Activated T-helper 17 cell treated with anti-CD3 and anti-CD28 coated beads, Interleukin-2, amount 50 U/mL, for 72 hours (primary cell): ENCODE measurements at places on chromosomes 6 and 20.

DNA sequence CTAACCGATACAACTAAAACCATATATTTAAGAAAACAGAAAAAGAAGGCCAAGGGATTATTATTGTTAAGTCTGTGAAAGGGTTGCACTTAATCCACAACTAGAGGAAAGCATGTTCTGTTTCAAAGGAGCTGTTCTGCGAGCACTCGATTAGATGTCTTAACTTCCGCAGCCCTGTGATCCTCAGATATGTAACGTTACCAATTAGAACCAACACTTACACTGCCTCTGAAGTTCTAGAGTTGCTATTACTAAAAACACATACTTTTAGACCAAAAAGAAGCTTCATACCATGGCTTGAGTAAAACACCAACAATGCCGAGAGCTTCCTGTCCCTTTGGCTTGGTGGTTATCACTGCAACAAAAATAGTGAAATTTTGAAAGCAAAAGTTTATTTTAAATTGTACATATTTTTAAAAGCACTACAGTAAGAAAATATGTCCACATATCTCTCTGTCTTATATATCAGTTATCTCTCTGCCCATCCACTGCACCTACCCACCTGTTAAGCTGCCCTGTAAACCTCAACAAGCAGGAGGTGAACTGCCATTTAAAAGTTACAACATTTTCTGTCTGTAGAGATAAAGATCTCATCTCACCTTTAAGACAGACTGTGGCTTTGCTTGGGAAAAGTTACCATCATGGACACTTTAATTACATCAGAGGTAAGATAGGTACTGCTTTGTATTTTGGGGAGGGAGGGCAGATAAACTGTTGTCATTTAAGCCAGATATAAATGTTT lies 7.1 kb upstream of the DUSP22 start:
- no peak for ATAC-seq

- ATAC-seq = no peak
Measured at GRCh38 chr6:115133790-115134189, 791.0 kb upstream of the HS3ST5 start.

GRCh38 chr6:31765910-31766794 lies 3.7 kb downstream of the SAPCD1 start:
- no peak for ATAC-seq

DNA sequence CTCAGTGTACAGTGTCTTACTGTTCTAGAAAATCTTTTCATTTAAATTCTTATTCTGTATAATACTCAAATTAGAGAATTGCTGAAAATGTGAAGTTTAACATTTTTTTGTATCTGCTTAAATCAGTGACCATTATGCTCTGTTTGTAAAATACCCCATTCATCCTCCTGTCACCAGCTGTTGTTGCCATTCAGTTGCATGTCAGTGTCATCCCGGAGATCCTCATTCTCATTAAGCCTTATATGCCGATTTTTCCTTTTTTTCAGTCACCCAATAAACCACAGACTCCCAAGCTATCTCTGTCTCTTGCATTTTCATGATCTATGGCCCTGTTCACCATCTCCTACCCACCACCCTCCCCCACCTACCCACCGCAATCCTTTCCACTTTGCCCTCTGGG lies 20.4 kb downstream of the GTF2H5 start:
- no peak for ATAC-seq

GRCh38 chr6:62652692-62653328 lies 366.8 kb upstream of the KHDRBS2 start:
- ATAC-seq = no peak

- ATAC-seq = no peak
Measured at GRCh38 chr6:129835691-129836090, 25.4 kb downstream of the TMEM244 start.

GRCh38 chr6:25311331-25311840 lies 32.2 kb downstream of the CARMIL1 start:
- ATAC-seq = no peak

DNA sequence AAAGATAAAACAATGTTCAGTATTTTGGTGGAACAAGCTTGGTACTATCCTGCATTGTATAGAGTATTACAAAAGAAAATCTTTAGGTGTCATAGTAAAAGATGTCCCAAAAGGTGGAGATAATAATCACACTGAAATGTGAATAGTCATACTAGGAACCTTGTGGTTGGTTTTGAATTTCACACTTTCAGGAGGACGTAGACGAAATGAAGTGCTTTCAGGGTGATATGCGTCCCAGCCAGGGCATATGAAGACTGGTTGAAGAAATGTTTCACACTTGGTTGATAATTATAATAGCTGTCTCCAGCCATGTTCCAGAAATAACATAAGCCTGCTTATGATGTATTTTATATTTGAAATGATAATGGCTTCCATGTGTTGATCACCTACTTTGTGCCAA lies 60.4 kb downstream of the SCAND1 start:
- peak; percentile 98 for ATAC-seq

GRCh38 chr6:67642582-67642981 lies 992.5 kb upstream of the ADGRB3 start:
- no peak for ATAC-seq

GRCh38 chr20:48201188-48201587 lies 415.9 kb upstream of the SULF2 start:
- no peak for ATAC-seq

DNA sequence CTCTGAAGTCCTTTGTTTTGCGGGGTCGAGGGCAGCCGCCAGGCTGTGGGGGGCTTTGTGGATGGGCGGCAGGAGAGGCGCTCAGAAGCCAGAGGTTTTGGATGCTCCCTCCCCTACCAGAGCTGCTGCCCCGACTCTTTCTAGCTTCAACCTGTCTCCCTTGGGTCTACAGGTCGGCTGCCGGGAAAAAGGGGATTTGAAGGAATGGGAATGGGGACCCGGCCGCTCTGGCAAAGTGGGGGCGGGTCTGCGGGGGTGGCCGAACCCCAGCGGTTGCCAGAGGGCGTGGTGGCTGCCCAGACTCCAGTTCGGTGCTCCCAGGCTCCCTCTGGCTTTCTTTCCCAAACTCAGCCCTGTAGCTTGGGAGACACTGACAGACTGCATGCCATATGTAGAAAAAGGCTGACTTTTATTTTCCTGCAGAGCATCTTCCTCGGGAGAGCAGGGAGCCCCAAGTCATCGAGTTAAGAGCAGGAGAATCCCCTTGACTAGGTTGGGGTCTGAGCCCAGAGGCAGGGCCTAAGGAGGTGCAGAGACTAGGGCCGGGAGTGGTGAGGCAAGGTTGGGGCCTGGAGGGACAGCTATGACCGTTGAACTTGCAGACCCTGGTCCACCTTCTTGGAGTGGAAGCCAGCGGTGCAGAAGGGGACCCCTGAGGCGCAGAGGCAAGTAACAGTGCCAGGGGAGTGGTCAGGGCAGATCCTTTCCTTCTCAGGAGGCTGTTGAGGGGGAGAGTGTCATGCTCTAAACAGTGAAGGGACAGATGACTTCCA lies 1.4 kb upstream of the PPP1R18 start:
- ATAC-seq = no peak

- no peak for ATAC-seq
Measured at GRCh38 chr20:709991-710779, 34.6 kb upstream of the SCRT2 start.
